ENCODE measurements at places on chromosomes 3 and 15.

- DNase-seq = no peak
Observed at GRCh38 chr15:44207643-44208042, 12.6 kb upstream of the FRMD5 start.

- DNase-seq = no peak
Observed at GRCh38 chr3:72311425-72311824, 526.5 kb upstream of the PROK2 start.

DNA sequence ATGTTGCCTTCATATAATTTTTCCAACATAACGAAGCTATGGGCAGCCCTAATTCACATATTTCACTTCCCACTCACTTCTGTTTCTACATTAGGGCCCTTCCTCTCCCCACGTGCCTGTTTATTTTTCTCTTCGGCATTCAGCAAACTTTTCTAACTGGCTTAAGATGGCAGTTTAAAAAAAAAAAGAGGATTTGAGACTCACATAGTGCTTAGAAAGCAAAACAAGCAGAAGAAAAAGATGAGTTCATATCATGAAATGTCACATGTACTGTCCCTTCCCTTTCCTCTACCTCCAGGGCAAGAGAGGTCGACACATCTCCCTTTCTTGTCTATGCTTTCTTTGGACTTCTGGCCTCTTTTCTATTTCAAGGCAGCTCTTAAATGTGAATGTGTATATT, 30.6 kb downstream of the SLC49A4 start:
- DNase-seq = no peak

- no peak for DNase-seq
Observed at GRCh38 chr3:128895843-128896697, 16.6 kb downstream of the ACAD9 start.

- DNase-seq = no peak
Observed at GRCh38 chr15:39558421-39558820, 22.5 kb upstream of the THBS1 start.

GRCh38 chr3:152834776-152835600, at the start of gene P2RY1:
Gene P2RY1, plus strand, starts transcription at chr3:152835131. Its CDS starts 652 bp downstream, at chr3:152835783.
- no peak for DNase-seq

GRCh38 chr3:107430996-107431245, 53.7 kb downstream of the CCDC54 start:
- peak; percentile 24 for DNase-seq

- DNase-seq = no peak
Observed at GRCh38 chr15:100926971-100927756, 8.0 kb downstream of the LRRK1 start.

- DNase-seq = no peak
Observed at GRCh38 chr3:39140341-39140971, 12.9 kb downstream of the CSRNP1 start.

- no peak for DNase-seq
Observed at GRCh38 chr3:104696470-104696869, 670.2 kb upstream of the ALCAM start.

DNA sequence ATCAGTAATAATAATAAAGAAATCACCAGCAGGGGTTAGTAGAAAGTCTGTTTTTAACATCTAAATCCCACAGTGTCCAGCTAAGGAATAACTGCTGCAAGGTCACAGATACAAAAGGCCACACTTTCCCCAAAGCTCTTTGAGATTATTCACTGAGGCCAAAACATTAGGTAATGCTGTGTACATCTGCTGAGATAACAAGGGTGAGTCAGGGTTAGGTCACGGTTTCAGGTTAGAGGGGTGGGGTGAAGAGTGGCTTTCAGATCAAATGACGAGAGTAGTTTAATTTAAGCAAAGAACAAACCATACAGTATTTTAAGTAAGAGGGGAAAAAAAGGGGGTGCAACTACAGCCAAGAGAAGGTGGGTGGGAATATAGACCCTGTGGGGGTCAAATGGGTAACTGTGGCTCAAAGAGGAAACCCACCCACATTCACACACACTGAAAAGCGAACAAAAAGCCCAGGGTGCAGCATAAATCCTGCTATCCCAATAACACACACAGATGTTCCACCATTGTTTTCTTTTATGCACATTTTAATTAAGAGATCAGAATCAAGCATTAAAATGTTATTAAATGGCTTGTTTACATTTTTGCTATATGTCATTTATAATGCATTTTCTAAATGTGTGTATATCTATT, 412.9 kb downstream of the TIGIT start:
- DNase-seq = no peak

DNA sequence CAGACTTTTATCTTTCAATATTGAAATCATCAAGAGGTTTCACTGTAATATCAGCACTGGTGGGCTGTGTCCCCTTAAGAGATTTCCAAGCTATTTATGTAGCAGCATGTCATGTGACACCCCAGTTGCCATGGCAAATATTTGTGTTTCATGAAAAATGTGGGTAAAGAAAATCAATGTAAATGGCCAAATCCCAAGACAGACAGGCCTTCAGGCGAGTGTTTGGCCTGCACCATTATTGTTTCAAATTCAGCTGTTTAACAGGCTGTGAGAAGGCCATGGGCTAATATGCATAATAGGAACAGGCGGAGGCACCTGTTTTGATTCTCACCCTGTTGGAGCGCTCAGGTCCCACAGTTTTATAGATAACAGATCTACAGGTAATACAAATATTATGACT, 104.2 kb downstream of the IQCH start:
- no peak for DNase-seq
